ENCODE measurements at places on chromosomes 2 and 18.
A peak's percentile ranks its signal among the peaks of the same experiment; 100 is the strongest.

DNA sequence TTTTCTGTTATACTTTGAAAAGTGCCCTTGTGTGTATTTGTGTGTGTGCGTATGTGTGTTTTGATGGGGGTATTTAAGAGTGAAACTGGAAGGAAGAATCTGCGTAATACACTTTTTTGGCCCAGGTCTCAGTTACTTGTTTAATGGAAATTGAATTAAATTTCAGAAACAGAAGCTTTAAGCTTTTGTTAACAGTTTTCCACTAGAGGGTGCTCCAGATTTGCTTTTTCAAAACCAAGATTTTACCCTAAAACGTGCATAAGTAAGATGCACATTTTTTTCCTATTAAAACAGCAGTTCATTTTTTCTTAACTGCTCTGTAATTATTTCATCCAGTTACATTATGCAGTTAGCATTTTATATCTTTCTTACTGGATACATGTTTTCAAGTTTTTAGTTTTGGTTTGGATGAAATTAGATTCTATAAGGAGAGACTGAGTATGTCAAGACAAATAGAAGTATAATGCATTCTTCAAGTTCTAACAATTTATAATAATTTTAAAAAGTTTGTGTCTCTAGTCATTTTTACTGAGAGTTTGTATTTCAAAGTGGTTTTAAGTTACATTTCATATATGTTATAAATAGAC, 97.2 kb downstream of the PIK3C3 start:
- no peak for DNase-seq

- no peak for DNase-seq
Observed at GRCh38 chr2:239400596-239401066, at the start of gene HDAC4. TSS of gene HDAC4 (minus strand) at chr2:239401020. CDS start at chr2:239352699, 48,321 bp downstream.

DNA sequence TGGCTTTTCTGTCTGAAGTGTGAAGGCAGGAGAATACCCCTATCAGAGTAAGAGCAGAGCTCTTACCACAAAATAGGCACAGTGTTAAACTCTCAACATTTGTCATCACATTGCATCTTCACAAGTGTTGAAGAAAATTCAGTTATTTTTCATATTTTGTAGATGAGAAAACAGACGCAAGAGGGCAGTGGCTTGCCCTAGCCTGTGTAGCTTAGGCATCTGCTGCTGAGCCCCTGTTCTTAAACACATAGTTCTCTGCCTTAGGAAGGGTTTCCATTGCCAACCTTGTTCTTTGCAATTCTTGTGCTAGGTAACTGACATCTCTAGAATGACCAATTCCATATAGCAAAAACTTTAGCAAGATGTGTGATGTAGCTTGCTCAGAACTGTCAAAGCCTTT, 112.7 kb upstream of the RMDN2 start:
- DNase-seq, result no peak

GRCh38 chr2:26483957-26484565, 6.1 kb upstream of the OTOF start:
- no peak for DNase-seq

DNA sequence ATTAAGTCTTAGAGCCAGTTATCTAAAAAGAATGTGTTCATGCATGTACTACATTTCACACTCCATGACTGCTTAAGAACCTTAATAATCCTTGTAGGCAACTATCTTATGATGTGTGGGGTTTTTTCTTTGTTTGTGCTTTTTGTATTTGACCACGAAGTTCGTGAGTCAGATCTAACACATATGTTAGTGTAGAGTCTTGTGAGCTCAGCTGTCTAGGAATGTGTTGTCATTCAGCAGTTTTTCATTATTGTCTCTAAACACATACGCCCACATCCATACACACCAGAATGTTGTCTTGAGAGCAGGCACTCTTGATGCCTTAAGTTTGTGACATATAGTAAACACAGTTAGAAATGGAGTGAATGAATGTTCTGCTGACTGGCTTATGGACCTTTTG, 38.4 kb downstream of the CAB39 start:
- no peak for DNase-seq

DNA sequence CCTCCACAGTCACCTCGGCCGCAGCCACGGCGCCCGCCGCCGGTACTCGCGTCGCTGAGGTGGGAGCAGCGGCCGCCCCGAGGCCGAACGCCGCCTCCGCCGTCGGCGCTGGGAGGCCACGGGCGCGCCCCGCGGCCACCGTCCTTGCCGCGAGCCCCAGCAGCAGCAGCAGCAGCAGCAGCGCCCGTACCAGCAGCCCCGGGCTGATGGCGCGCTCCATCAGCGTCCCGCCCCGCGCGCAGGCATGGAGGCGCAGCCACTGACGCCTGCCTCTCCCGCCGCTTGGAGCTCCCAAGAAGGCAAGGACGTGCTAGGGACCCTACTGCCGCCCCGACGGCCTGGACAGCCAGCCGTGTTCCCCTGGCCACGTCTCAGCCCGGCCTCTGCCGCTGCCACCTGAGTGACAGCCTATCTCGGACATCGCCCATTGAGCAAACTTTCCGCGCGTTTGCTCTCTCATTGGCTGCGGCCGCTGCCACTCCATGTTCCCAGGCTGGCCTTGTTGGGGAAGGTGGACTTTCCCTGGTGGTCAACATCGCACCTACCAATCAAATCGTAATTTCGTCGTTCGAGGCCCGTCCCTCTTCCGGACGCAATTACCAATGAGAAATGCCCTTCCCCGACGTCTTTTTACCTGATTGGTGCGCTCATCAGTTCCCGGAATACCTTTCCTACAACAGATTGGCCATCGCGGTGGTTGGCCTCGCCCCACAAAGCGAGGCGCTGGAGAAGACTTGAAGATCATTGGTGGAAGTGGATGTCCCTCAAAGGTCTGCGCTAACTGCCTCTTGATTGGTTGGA, at the start of gene EIF2AK3:
TSS of gene EIF2AK3 (minus strand) at position 410 of the 801 bp plus-strand sequence. CDS start at position 220, 190 bp downstream.
- DNase-seq, result peak; percentile 99

DNA sequence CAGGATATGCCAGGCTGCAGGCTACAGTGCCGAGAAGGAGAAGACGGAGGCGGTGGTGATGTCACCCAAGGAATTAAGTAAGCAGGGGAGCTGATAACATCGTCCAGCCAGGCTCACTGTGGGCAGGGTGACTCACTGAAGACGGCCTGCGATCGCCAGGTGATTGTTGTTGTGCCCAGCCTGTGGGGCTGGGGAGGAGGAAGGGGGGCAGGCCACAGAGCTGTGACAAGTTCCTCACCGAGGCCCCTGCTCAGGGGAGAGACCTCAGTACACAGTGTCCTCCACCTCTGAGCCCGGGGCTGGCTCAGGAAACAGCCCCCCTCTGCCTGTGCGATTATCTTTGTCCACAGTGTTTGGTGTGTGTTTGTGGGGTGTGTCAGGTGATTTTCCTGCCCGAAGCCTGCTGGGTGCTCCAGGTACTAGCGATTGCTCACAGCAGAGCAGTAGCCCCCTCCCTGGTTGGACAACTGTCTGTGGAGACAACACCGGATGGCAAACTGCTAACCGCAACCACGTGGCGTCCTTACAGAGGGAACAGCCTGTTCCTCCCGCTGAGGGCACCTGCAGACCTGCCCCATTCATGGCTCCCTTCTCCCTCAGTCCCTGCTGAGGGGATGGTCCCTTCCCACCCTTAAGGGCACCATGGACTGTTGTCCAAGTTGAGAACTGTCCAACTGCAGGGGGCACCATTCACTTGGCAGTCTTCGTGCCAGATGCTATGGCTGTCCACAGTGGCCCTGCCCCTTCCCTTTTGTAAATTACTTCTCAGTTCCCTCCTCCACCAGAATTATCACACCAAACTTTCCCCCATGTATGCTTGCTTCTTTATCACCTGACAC, 95.1 kb downstream of the ZFP36L2 start:
- DNase-seq, result peak; percentile 96

- DNase-seq, result peak; percentile 49
Observed at GRCh38 chr2:120343433-120344105, 2.4 kb upstream of the INHBB start.

GRCh38 chr2:231764124-231764523, 17.0 kb downstream of the PDE6D start:
- DNase-seq, result no peak
